ENCODE measurements at places on chromosomes 5 and 9.

- DNase-seq: no peak
These were observed 105.2 kb upstream of the RAD23B start for GRCh38 chr9:107177857-107178256.

GRCh38 chr9:131053896-131054295 lies 42.4 kb upstream of the AIF1L start:
- DNase-seq: no peak

GRCh38 chr9:136901516-136902258 lies 15.4 kb downstream of the TRAF2 start:
- DNase-seq: no peak

DNA sequence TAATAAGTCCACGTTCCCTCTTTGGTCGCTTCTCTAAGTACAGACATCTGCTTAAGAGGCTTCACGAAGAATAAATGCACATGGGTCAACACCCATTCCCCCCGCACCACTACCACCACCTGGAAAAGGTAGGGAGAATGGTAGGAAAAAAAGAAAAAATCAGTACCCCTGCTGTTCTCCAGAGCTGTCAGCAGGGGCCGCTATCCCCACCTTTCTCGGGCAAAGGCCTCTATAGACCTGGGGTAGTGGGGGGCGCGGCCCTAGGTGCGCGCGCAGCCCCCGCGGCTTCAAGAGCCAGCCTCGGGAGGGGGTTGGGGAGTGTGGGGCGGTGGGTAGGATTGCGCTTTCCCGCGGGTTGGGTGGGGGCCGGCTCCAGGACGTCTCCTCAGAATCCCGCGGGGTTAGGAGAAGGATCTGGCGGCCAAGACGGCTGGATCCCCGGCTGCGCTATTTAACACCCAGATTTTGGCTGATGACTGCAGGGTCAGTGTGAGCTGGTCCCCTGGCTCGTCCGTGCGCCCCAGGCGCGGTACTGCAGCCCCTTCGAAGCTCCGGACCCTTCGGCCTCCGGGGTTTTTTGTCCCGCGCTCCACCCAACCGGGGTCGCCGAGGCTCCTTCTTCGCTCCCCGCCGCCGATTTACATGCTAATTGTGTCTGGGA lies 1.6 kb upstream of the SEMA6A start:
- DNase-seq: no peak

GRCh38 chr5:15386122-15386521 lies 113.9 kb upstream of the FBXL7 start:
- no peak for DNase-seq

Data from NCI-H187 (cell line).